Cortex of kidney (tissue), 1 donor: ENCODE measurements at places on chromosomes 7 and 10.

DNA sequence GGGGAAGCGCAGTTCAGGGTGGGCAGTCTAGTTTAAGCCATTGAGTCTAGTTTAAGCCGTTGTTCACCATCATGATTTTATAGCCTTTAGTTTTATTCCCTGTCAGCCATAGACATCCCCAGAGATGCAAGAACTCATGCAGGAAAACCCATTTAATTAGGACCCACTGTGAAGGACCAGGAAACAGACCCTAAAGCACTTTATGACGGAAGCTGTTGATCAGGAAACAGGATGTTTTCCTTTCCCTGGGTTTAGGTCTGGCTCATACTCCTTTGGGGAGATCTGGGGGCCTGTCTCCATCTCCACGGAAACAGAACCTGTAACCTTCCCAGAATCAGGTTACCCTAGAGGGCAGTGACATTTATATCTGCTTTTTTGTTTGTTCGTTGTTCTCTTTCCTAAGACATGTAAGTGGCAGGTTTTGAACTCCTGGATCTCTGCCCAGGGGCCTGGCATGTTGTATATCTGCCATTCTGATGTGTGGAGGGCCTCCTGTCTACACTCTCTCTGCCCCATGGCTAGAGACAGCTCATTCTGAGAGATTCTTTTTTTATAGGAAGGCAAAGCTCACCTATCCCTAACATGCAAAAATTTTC, 657.2 kb upstream of the GALNT17 start:
- DNase-seq, result no peak

DNA sequence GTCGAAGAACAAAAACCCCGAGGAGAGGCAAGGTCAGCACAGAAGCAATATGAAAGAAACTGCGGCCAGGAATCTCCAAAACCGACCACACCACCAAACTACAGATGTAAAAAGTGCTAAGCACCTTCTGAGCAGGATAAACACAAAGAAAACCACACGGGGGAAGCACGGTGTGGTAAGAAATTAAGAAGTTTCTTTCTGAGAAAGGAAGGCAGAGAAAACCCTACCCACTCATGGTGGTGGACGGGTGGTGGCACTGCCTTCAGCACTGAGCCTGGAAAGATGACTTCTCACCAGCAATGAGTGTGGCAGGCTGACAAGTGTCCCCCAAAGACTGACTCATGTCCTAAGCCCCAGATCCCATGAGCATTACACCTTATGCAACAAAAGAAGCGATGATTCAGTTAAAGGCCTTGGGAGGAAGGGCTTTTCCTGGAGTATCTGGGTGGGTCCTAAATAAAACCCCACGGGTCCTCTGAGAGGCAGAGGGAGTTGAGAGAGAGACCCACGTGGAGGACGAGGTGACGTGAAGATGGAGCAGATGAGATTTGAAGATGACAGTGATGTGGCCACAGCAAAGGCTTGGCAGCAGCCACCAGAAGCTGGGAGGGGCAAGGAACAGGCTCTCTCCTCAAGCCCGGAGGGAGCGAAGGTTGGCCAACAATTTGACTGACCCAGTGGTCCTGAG, 124.9 kb downstream of the DLG5 start:
- DNase-seq, result no peak

- no peak for DNase-seq
These were observed 142.5 kb upstream of the PRKCQ start for GRCh38 chr10:6722616-6723004.

GRCh38 chr10:132574783-132575319, 37.3 kb downstream of the INPP5A start:
- DNase-seq, result no peak

DNA sequence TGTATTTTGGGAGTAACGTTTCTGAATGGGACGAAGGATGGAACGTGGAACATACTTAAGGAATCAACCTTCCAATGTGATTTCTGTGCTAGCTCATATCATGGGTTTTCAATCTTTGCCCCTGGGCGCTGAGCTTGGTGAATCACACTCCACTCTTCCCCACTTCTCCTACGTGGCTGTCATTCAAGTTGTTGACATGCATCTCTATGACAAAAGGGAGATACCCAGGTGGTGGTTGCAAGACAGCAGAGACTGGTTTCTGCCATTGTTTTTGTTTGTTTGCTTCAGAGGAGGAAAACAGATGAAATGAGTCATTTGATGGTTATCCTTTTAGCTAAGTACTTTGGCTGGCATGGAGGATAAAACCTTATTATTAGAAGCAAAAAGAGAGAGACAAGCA, 573.9 kb downstream of the GATA3 start:
- no peak for DNase-seq

- no peak for DNase-seq
These were observed 452.0 kb downstream of the ARL4A start for GRCh38 chr7:13139436-13139835.

DNA sequence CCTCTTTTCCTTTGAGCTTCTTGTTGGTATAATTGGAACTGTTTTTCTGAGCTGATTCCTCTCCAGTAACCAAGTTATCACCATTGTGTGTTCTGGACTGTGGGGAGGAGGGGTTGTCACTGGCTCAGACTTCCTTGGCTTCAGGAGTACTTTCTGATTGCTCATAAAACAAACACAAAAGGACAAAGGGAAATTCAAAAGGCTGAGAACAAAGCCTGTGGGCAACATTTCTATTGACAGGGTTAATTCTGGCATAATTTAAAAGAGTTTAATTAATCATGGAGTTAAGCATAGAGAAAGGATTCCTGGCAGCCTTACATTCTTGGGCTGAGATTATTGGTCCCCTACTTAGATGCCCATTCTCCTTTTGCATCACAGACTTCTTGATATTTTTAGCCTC, 222.9 kb upstream of the KMT2E start:
- no peak for DNase-seq

DNA sequence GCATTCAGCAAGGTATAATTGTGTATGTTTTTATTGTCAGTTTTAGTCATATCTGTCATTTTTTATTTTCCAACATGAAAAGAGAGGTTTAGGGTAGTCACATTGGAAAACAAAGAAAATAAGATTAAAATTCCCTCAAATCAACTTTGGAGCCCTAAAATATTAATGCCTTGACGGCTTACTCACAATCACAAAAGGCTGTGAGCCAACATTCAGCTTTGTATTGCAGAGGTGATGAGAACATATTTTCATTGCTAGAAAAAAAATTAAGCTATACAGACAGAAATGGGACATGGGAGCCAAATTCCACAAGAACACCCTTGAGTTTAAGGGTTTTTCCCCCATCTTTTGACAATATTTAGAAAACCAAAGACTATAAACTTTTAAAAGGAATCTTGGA, 30.2 kb downstream of the CALD1 start:
- no peak for DNase-seq

- no peak for DNase-seq
These were observed 13.4 kb upstream of the OR2A5 start for GRCh38 chr7:144035385-144035784.

DNA sequence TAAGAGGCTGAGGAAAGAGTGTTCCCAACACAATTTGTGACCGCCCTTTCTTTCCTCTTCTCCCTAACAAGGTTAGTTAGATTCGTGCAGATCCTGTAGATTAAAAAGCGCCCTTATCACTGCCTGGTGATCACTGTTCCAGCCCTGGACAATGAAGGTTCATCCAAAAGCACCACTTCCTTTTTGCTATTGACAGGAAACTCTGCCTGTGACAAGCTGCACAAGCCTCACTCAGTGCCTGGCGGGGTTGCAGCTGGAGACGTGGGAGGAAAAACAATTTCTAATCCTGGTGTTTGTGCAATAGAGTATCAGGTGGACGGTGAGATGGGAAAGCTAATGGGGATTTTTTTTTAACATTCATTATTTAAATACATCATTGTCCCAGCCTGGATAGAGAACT, 105.9 kb upstream of the CAV2 start:
- no peak for DNase-seq

- no peak for DNase-seq
These were observed 244.6 kb downstream of the SORCS1 start for GRCh38 chr10:106919871-106920282.

- DNase-seq, result no peak
These were observed 110.6 kb upstream of the SAMD8 start for GRCh38 chr10:75000748-75001321.

- DNase-seq, result no peak
These were observed 1061.1 kb upstream of the GHITM start for GRCh38 chr10:83078160-83078559.

- no peak for DNase-seq
These were observed 11.6 kb downstream of the CHAT start for GRCh38 chr10:49625411-49625810.

DNA sequence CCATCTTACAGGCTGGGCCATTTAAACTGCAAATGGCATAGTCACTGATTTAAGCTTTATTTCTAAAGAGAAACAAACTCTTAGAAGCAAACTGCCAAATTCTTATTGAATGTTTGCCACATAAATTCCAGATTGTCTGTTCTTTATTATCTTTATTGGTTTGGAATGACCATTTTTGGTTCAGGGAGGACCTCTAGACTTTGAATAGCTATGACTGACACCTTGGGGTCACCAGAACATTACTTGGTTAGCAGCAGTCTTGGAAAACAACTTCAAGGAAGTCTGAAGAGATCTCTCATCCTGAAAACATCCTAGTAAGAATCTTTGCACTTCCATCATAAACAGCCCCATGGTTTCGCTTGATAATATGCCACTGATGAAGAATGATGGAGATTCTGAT, 197.1 kb downstream of the SUGCT start:
- no peak for DNase-seq

DNA sequence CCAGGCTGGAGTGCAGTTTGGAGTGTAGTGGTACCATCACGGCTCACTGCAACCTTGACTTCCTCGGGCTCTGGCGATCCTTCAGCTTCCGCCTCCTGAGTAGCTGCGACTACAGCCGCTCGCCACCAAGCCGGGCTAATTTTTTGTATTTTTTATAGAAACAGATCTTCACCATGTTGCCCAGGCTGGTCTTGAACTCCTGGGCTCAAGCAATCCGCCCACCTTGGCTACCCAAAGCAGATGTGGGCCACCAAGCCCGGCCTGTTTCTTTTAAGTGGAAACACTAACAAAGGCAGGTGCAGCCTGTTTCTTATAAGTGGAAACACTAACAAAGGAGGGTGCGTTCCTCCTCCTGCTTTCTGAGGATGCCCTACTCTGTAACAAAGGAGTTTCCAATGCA, 18.2 kb downstream of the PRF1 start:
- DNase-seq, result no peak

- no peak for DNase-seq
These were observed 1.3 kb downstream of the AMPH start for GRCh38 chr7:38629651-38630510.

GRCh38 chr10:15369256-15370211, 1.6 kb downstream of the FAM171A1 start:
- no peak for DNase-seq

GRCh38 chr10:96463562-96463961, 50.2 kb downstream of the TLL2 start:
- DNase-seq, result no peak

DNA sequence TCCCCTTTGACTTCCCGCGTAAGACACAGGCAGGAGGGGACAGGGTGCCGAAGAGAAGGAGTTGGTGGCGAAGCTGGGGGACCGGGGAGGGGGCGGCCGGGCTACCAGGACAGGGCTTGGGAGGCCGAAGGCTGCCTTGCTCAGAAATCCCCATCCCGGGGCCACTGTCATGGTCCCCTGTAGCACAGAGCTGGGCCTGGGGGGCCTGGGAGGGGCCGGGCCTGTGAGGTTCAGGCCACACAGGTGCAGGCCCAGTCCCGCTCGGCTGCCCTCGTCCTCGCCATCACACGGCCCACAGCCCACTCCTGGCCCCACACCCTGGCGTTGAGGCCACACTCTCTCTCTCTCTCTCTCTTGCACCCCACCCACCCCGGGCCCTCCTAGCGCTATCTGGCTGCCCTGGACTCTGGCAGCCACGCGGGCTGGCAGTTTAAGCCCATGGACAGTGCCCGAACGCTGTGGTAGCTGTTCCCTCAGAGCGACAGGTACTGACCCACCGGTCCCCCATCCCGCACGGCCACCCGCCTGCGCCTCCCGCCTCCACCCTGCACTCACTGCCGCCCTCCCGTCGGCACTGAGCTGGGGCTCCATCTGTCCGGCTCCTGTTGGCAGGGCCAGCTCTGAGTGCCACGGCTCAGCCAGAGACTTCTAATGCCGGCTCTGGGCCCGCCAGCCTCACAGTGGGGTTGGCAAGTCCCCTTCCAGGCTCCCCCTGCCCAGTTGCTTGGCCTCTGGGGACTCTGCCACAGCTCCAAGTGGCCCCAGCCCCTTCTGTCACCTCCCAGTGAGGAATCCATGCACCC, 28.0 kb downstream of the TTYH3 start:
- DNase-seq, result no peak

- no peak for DNase-seq
These were observed 39.6 kb downstream of the COL26A1 start for GRCh38 chr7:101402081-101402779.

- DNase-seq, result no peak
These were observed 12.5 kb downstream of the MXI1 start for GRCh38 chr10:110219884-110220283.

- DNase-seq, result no peak
These were observed 29.9 kb upstream of the DDX50 start for GRCh38 chr10:68871105-68871711.

DNA sequence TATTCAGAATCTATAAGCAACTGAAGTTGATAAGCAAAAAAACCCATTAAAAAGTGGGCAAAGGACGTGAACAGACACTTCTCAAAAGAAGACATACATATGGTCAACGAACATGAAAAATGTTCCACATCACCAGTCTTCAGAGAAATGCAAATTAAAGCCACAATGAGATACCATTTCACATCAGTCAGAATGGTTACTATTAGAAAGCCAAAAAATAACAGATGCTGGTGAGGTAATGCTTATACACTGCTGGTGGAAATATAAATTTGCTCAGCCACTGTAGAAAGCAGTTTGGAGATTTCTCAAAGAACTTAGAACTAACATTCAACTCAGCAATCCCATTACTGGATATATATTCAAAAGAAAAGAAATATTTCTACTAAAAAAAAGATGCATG, 332.8 kb upstream of the PLXDC2 start:
- DNase-seq, result no peak

DNA sequence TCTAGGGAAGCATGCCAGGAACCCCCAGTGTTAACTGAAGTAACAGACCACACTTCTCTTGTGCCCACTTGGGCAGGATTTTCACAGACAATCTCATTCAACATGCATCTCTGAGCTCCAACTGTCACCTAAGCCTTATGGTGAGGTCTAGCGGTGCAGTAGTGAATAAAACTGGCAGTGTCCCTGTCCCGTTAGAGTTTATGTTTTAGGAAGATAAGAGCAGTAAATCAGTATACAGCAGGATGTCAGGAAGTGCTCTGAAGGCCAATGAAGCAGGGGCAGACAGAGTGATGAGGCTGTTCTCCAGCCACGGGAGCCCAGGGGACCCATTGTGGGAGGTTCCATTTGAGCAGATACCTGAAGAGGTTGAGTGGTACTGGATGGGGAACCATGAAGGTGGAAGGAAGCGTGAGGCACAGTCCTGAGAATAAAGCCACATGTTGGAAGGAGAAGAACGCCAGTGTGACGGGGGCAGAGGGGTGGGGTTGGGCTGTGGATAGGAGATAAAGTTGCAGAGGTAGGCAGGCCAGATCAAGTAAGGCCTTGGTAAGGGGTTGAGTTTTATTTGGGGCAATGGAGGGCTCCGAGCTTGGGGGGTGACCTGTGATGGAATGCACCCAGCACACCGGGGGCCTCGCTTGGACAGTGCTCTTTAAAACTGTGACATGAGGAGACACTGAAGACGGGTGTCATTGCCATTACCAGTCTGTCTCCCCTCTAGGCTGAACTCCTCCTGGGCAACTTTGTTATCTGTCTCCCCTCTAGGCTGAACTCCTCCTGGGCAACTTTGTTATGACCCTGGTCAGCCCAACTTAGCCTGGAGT, 6.6 kb downstream of the GDF10 start:
- DNase-seq, result no peak
